T-helper 2 cell treated with Interferon-gamma antibody and Interleukin-4, amounts not matched to agents 5 μg/mL and 100 μg/mL, for 36 hours (primary cell): ENCODE measurements at places on chromosomes 6 and 20.

GRCh38 chr20:13442986-13443385 is 195.7 kb downstream of the TASP1 start:
- no peak overlapping the region for H3K4me3 ChIP-seq
- no peak for DNase-seq
- H3K27me3 ChIP-seq = no peaks in the 10 kb centered on the region
- peaks cover 11% of the 10 kb centered on the region for H3K36me3 ChIP-seq

DNA sequence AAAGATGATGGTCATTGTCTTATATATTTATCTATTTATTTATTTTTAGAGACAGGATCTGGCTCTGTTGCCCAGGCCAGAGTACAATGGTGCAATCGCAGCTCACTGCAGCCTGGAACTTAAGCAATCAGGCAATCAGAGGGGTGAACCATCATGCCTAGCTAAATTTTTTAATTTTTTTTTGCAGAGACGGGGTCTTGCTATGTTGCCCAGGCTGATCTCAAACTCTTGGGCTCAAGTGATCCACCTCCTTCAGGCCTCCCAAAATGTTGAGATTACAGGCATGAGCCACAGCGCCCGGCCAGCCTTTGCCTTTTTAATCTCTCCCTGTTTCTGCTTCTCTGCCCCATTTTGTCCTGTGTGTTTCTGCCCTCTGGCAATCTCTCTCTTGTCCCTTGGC is 102.2 kb downstream of the NCR2 start:
- DNase-seq = no peak
- H3K4me3 ChIP-seq = no peak overlapping the region
- H3K36me3 ChIP-seq = no peaks in the 10 kb centered on the region
- peaks cover 26% of the 10 kb centered on the region for H3K4me1 ChIP-seq
- no peak overlapping the region for H3K27ac ChIP-seq

- H3K36me3 ChIP-seq = no peaks in the 10 kb centered on the region
- H3K27me3 ChIP-seq = no peaks in the 10 kb centered on the region
- H3K4me3 ChIP-seq = no peak overlapping the region
- no peak for DNase-seq
- H3K4me1 ChIP-seq = peaks cover 2% of the 10 kb centered on the region
- H3K27ac ChIP-seq = no peak overlapping the region
Observed at GRCh38 chr20:51371720-51372119, 170.8 kb downstream of the NFATC2 start.

- H3K27me3 ChIP-seq = peaks cover 26% of the 10 kb centered on the region
- no peak overlapping the region for H3K27ac ChIP-seq
- H3K4me3 ChIP-seq = no peak overlapping the region
- H3K36me3 ChIP-seq = no peaks in the 10 kb centered on the region
Observed at GRCh38 chr6:6826095-6826901, 237.8 kb downstream of the LY86 start.

DNA sequence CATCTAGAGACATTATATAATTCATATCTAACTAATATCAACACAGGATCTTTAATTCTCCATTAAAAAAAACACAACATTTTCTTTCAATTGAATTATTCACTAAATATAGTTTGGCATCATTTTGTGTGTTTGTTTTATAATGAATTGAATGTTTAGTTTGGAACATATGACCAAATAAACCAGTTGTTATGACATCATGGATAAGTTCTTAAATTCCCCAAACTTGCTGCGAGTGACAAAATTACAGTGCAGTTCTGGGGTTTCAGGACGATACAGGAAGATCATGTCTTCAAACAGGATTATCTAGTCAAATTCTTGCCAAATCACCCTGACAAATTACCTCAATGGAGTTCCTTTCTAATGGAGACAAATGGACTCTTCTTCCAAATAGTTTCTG is 473.6 kb downstream of the EPM2A start:
- no peak overlapping the region for H3K27ac ChIP-seq
- no peaks in the 10 kb centered on the region for H3K36me3 ChIP-seq
- no peak overlapping the region for H3K4me3 ChIP-seq

DNA sequence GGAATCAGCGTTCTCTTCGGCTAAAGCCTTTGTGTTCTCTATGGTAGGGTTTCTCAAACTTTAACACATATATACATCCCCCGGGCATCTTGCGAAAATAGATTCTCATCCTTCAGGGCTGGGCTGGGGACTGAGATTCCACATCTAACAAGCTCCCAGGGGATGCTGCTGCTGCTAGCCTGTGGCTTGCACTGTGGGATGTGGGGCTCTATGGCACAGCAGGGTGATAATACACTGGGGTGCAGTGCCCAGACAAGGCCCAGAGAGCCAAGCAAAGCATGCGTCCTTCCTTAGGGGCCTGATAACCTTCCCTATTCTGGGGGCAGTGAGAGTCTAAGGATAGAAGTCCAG is 102.0 kb downstream of the LAMP5 start:
- no peaks in the 10 kb centered on the region for H3K4me1 ChIP-seq
- no peaks in the 10 kb centered on the region for H3K27me3 ChIP-seq
- H3K4me3 ChIP-seq = no peak overlapping the region
- no peak for DNase-seq

GRCh38 chr6:154848580-154848979 is 115.4 kb downstream of the SCAF8 start:
- DNase-seq = no peak
- no peaks in the 10 kb centered on the region for H3K27me3 ChIP-seq
- H3K36me3 ChIP-seq = peaks cover 8% of the 10 kb centered on the region
- H3K4me1 ChIP-seq = peaks cover 2% of the 10 kb centered on the region

DNA sequence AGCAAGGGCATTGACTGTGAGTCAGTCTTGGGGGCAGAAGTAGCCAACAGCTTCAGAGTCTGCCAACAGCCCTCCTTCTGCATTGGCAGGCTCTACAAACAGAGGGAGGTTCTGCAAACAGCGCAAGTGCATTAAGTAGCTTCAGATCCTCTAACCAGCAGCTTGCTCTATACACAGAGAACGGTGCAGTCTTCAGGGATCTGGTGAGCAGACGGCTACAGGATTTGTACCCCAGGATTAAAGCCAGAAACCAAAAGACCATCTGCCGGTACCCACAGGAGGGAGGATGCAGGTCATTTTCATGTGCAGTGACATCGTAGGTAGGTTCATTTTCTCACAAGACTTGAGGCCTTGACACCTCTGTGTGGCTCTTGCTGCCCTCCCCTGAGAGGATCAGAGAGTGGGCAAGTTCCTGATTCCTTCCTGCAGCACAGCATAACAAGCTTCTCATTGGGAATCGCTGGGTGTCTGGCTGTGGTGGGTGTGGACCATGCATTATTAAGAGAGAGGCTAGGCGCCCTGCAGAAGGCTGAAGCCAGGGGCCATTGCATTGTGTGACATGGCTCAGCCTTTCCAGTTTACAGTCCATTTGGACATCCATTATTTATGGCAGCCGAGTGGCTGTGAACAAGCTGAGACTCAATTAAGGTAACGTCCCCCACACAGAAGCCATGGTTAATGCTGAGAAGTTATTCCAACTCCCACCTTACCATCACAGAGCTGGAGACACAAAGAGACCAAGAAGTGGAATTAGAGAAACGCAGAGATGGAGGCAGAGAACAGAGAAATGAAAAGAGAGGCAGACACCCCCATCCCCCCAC is 250.0 kb downstream of the LRFN2 start:
- DNase-seq = no peak
- no peak overlapping the region for H3K4me3 ChIP-seq
- no peak overlapping the region for H3K27ac ChIP-seq
- no peaks in the 10 kb centered on the region for H3K36me3 ChIP-seq
- peaks cover 15% of the 10 kb centered on the region for H3K27me3 ChIP-seq
- no peaks in the 10 kb centered on the region for H3K4me1 ChIP-seq

- DNase-seq = no peak
- peak overlapping the region; percentile 92 for H3K4me3 ChIP-seq
- peak overlapping the region; percentile 89 for H3K27ac ChIP-seq
- H3K27me3 ChIP-seq = no peaks in the 10 kb centered on the region
- H3K4me1 ChIP-seq = peaks cover 36% of the 10 kb centered on the region
- H3K36me3 ChIP-seq = peaks cover 18% of the 10 kb centered on the region
Observed at GRCh38 chr6:87702589-87702945, 534 bp upstream of the AKIRIN2 start.

DNA sequence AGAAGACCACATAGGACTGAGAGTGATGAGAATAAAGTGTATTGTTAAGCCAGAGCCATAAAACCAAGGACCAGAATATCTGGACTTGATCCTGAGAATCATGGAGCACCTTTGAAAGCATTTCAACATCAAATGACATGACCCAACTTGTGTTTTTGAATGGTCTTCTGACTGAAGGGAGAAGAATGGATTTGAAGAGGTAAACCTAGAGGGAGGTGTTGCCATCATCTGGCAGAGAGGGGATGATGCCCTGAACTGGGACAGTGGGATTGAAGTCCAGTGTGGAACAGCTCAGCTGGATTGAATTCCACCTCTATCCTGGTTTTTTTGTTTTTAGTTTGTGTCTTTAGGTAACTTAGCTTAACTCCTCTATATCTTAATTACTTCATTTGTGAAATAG is 570.0 kb downstream of the TBC1D32 start:
- no peaks in the 10 kb centered on the region for H3K36me3 ChIP-seq
- no peak for DNase-seq
- H3K4me3 ChIP-seq = no peak overlapping the region
- no peaks in the 10 kb centered on the region for H3K4me1 ChIP-seq
- no peak overlapping the region for H3K27ac ChIP-seq
- no peaks in the 10 kb centered on the region for H3K27me3 ChIP-seq

DNA sequence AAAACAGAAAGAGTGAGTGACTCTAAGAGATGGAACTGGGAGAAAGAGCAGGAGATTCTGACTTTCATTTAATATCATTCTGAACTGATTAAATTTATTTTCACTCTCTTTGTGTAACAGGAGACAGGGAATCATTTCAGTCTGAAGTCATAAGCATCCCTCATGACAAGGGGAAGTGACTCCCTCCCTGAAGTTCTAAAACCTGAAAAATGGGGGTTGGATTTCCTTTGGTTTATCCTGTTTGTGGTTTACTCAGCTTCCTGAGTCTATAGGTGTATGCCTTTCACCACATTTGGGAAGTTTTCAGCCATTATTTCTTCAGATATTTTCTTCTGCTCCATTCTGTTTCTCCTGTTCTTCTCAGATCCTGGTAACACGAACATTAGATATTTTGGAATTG is 3.4 kb upstream of the FKBP1A start:
- no peak for DNase-seq
- H3K4me1 ChIP-seq = peaks cover 34% of the 10 kb centered on the region

DNA sequence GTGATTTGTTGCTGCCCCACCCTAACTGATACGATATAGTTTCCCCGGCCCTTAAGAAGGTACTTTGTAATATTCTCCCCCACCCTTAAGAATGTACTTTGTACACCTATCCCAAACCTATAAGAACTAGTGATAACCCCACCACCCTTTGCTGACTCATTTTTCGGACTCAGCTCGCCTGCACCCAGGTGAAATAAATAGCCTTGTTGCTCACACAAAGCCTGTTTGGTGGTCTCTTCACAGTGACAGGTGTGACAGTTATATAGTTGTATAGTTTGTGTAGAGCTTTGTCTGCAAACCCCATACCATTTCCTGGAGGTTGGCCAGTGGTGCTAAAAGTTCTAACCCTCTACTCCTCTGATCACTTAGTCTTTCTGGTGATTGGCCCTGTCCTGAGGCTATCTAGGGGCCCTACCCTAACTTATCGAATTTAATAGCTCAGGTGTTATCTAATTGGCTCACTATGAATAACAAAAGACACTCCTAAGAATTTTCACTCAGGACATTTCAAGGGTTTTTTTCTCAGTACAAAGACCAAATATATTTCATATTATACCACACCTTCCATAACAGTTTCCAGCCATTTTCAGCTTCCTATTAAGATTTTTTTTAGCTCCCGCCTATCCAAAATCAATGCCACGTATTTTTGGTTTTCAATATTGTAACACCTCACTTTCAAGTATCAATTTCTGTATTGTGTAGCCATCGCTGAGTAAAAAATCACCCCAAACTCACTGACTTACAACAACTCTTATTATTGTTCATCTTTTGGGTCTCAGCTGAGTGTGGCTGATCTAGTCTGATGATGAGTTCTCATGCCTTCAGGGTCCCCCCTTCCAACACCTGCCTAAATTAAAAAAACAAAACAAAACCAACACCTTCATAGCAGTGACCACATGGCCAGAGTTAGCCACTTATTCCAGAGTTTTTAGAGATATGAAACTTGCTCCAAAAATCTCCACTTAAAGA is 9.8 kb upstream of the BTN1A1 start:
- no peak for DNase-seq
- H3K4me3 ChIP-seq = no peak overlapping the region
- H3K4me1 ChIP-seq = peaks cover 24% of the 10 kb centered on the region
- H3K27ac ChIP-seq = no peak overlapping the region
- peaks cover 6% of the 10 kb centered on the region for H3K27me3 ChIP-seq

DNA sequence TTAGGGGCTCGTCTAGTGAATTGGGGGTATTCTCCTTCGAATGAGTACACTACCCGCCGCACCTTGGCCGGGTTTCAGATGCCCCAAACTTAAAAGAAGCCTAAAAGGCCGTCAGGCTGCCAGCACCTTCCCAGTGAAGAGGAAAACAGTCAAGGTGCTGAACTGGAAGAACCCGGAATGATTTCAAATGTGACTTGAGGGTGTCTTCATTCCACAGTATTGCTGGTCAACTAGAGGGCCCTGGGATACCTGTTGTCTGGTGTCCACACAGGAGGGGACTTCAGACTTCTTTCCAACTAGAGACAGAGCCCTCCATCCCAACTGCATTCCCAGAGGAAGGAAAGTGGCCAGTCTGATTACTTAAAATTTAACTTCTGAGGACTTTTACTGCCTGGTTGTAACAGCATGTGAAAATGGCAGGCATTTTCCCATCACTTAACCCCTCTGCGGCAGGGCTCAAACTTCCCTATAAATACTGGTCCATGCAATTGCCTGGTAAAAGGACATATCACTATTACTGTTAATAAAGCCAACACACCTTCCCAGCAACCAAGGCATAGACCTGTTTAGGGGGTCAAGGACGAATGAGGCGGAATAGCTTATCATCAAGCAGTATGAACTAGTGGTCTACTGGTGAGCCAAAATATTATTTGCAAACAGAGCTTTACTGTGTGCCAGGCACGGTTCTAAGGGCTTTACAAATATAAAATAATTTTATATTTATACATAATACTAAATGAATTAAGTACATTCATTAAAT is 651 bp upstream of the SAMHD1 start:
- no peaks in the 10 kb centered on the region for H3K27me3 ChIP-seq
- no peak for DNase-seq
- H3K27ac ChIP-seq = peak overlapping the region; percentile 94
